AG09319 (cell line): ENCODE measurements at places on chromosomes 7 and 10.
A peak's percentile ranks its signal among the peaks of the same experiment; 100 is the strongest.

DNA sequence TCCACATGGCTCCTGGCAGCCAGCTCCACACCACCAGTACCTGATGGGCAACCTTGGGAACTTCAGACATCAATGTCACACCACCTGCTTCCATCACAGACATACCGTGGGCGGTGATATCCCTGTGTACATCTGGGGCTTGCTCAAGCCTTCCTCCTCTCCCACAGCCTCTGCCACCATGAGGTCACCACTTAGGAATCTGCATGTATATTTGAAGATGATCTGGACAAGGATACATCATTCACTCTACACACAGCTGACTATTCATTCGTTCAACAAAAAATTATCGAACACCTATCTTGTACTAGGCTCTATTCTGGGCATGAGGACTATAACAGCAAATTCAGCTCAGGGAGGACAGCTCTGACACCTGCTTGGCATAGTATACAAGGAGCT lies 6.8 kb downstream of the DLG5 start:
- DNase-seq, result no peak

DNA sequence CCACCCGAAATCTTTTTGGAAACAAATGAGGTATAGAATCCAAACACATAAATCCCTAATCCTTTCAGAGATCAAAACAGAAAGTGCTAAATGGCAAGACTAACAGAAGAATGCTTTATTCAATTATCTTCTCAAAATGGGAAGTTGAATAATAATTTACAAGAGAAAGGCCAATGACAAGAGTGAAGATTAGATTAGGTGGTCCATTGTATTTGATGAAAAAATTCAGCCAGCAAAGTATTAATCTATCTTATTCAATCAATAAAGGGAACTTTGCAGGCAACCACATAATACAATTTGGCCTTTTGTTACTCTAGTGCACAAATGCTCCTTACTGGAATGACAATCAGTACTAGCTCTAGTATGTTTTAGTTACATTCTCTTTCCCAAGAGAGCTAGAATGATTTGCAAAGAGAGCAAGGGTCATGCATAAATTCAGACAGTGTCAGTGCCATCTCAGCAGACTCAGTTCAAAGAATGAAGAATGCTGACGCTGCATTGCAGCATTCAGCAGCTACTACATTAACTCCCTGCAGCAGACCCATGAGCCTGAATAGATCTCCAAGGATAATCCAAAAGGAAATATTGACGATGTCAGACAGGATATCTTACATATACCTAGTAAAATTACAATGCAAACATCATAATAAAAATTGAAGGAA lies 131.8 kb downstream of the ANK3 start:
- DNase-seq, result no peak

GRCh38 chr10:104608091-104608828 lies 32.8 kb upstream of the SORCS3 start:
- DNase-seq, result no peak

DNA sequence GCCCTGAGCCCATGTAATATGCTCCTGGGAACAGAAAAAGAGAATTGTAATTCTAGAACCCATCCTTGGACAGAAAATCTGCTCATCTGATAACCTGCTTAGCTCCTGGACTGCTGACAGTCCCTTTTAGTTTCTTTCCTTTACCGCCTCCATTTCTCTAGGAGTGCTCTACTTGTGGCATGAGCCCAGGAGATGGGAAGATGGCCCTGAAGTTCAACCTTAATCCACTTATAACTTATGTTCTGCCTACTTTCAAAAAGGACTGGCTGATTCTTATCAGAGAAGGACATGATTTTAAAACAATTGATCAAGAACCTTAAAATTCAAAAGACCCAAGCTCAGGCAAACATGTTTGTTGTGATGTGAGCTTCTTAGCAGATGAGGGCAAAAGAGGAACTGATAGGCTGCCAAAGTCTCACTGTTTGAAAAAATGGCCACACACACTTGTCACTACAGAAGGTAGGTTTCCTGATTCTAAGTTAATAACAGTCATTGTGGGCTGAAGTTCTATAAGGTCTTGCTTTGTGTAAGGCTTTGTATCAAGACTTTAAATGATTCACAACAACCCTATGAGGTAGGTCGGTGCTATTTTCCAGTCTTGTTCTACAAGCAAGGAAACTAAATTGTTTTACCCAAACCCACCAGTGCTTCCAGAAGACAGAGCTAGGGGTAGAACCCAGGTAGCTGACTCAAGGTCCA lies 94.3 kb upstream of the AFAP1L2 start:
- DNase-seq, result no peak

- DNase-seq, result no peak
These were observed 36.0 kb downstream of the GNA12 start for GRCh38 chr7:2807845-2808772.

DNA sequence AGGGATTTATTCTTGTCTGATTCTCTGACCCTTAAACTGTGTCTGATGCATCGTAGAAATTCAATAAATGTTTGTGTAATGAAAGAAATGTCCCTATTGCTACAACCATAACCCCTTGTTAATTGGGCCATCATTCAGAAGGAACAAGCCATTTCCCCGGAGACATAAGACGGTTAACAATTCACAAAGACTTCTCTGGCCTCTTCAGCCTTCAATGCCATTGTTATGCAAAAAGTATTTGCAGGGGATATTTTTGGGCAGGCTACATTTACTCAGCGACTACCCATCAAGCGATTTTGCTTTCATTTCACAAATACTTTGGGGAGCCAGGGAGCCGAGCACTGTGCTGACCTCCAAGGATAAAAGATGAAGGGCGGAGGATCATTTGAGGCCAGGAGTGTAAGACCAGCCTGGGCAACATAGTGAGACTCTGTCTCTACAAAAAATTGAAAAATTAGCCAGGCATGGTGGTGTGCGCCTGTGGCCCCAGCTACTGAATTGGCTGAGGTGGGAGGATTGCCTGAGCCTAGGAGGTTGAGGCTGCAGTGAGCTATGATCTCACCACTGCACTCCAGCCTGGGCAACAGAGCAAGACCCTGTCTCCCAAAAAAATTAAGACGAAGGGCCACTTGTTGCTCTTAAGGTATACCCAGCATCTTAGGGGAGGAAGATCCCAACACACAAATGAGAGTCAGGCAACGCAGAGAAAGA lies 20.0 kb upstream of the SDK1 start:
- DNase-seq, result no peak

DNA sequence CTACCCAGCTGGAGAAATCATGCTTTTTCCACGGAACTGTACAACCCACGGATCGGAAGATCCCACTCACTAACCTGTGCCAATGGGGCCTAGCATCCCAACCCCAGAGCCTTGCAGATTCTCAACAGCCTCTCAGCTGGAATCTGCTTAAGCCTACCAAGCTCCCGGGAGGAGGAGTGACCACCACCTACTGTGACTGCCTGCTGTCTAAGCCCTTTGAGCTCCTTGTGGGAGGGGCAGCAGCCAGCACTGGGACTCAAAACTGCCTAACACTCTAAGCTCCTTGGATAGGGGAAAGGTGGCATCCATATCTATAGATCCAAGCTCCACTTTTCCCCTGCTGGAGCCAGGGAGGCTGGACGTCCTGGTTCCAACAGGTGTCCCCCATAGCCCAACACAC lies 254.4 kb upstream of the CNTNAP2 start:
- no peak for DNase-seq

DNA sequence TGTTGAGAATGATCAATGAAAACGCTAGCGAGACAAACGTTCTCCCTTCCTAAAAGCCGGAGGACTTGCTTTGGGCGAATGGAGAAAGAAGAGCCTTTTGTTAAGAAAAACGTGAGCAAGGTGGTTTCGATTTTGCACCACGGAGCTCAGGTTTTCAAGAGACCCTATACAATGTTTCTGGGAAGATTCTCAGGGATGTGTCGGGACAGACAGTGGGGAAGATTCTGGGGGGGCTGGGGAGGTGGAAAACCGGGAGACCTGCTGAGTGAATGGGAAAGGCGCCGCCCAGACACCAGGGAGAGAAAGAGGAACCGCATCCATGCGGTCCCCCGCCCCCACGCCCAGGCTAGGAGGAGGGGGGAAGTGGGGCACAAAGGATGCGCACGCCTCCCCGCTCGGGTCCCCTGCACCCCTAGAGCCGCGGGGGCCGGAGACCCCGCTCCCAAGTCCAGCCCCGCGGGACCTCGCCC lies 745 bp downstream of the YWHAG start:
- no peak for DNase-seq

- no peak for DNase-seq
These were observed 214.8 kb upstream of the TMEM229A start for GRCh38 chr7:124247691-124248090.

DNA sequence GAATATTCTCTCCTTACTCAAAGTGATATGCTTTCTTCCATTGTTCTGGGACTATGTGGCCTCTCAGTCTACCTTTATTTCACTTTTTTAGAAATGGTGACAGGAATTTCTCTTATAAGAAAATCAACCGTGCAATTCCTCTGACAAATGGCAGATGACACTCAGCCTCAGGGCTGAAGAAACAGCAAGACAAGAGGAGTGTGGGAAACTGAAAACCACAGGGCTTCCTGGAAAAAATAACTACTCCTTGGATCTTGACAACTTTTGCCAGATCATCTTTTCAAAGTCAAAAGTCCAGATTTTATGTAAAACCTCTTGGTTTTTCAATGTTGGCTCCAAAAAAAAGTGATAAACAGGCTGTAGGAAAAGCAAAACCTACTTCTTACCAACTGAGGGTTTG lies 121.5 kb downstream of the TYW1B start:
- DNase-seq, result no peak

- no peak for DNase-seq
These were observed 38.6 kb upstream of the ZMIZ2 start for GRCh38 chr7:44709945-44710596.

- peak; percentile 60 for DNase-seq
These were observed 220.1 kb downstream of the TNS3 start for GRCh38 chr7:47361746-47362215.

DNA sequence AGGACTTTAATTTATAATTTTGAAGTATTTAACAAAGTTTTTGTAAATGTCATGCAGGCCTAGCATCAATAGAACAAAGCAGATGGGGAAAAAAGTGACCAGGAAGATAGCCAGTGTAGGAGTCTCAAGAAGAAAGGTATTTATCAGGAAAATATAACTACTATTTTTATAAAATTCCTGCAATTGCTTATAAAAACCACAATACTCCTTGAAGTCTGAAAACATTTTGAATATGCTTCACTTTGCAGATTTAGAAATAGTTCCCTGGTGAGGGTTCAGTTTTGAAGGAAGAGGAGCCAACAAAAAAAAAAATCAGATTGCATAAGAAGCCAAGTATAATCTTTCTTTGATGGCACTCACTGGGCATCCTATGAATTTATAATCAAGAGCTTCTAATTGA lies 34.1 kb downstream of the MTERF1 start:
- no peak for DNase-seq

DNA sequence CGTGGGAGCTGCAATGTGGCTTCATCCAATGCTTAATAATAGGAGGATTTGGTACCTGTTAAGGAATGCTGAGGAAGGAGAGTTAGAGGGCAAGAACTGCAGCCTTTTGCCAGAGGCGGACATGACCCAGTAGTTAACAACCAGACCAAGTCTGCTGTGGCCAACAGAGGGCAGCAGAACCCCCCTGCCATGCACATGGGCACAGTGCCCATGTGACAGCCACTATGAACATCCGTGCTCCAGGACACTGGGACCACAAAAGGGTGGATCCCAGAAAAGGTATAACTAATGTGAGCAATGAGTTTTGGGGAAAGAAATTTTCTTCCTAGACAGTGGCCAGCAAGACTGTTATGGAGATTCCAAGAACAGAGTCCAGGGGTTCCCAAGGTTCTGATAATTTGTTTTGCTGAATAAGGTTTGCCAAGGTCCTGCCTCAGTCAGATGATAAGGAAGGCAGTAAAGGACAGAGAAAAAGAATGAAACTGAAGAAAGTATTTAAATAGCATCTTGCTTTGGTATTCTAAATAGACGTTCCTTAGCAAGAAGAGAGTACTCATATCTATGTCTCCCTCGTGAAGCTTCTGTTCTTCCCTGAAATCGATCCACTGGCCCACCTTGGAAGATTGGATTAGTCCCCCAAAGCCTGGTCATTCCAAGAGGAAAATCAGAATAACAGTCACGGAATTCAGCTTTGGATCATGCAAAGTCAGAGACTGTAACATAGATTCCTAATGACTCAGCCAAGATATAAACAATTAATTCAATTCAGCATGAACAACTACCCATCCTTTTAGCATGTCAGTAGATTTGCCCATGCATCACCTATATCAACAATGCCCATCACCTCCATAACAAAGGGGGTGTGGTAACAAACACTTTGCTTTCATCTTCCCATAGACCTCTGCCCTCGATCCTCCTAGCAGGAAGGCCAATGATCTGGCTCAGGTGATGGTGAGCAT lies 56.0 kb downstream of the LGI1 start:
- no peak for DNase-seq

- DNase-seq, result no peak
These were observed 8.7 kb downstream of the ECD start for GRCh38 chr10:73159038-73159648.

- no peak for DNase-seq
These were observed 24.8 kb upstream of the ARHGAP12 start for GRCh38 chr10:31953480-31953879.

- no peak for DNase-seq
These were observed 245.7 kb downstream of the CCSER2 start for GRCh38 chr10:84574102-84574501.
